ENCODE measurements at places on chromosomes 3 and 15. TPM values are rescaled to one million over a fixed set of nuclear protein-coding genes. Genes with fewer than 3 reads are reported as not detected.

DNA sequence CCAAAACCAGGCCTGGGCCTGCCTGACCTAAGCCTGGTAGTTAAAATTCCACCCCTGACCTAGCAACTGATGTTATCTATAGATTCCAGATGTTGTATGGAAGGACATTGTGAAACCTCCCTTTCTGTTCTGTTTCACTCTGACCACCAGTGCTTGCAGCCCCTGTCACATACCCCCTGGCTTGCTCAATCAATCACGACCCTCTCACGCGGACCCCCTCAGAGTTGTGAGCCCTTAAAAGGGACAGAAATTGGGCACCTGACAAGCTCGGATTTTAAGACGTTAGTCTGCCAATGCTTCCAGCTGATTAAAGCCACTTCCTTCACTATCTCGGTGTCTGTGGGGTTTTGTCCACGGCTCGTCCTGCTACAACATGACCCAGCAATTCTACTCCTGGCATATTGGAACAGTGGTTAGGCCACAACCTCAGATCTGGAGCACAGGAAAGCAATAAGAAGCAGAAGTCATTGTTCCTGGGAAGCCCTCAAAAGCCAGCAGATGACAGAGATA lies 36.7 kb upstream of the LHFPL4 start:
- H3K4me1 ChIP-seq = no peaks in the 10 kb centered on the region
- H3K27ac ChIP-seq = no peak overlapping the region
- H3K4me3 ChIP-seq = no peak overlapping the region
- DNase-seq = no peak
- H3K36me3 ChIP-seq = no peaks in the 10 kb centered on the region

The IL5RA gene
- total RNA-seq = not detected

The TUSC7 gene
- not detected for total RNA-seq

- H3K27ac ChIP-seq = no peak overlapping the region
- no peak overlapping the region for H3K4me3 ChIP-seq
- no peaks in the 10 kb centered on the region for H3K36me3 ChIP-seq
- no peak for DNase-seq
- no peaks in the 10 kb centered on the region for H3K4me1 ChIP-seq
These were observed 15.0 kb downstream of the PRR23E start for GRCh38 chr3:127207727-127208482.

DNA sequence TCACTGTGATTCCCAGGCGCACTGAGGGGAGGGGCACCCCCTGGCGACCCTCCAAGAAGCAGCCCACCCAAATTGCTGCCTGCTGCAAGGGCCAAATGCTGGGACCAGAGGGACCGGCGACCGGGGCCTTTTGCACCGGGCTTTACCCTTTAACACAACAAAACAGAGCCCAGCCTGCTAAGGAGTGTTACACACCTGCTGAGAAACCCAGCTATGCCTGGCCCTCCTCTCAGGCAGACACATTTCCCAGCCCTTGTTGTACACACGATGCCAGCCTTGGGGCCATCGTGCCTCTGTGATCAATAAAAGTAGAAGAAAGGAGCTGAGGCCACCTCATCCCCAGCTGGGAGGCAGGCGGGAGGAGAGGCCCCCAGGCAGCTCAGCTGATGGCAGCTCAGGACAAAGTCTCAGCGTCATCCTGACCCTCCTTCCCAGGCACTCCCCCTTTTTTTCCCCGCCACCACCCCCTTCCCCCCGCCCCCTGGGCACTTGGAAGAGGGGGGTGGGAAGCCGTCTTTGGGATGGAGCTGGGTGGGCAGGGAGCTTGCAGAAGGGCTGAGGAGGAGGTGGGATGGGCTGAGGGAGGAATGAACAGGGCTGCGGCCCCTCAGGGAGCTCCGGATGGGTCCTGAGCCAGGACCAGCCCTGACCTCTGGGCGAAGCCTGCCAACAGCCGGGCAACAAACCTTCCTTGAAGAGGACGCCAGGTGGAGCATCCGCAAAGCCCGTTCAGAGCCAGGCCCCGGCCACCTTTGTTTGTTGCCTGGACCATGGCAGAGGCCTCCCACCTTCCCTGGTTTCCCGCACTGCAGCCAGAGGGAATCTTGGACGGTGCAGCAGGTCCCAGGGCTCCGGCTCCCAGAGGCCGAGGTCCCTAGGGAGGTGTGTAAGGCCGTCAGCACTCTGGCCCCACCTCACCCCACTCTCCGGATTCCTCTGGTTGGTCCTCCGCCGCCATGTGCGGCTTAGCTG lies 45.9 kb upstream of the SEC61A1 start:
- no peaks in the 10 kb centered on the region for H3K36me3 ChIP-seq
- H3K4me3 ChIP-seq = no peak overlapping the region
- H3K27ac ChIP-seq = no peak overlapping the region
- H3K27me3 ChIP-seq = peaks cover 20% of the 10 kb centered on the region

GRCh38 chr3:25500706-25501210 lies 72.7 kb downstream of the RARB start:
- H3K4me1 ChIP-seq = no peaks in the 10 kb centered on the region
- H3K27ac ChIP-seq = no peak overlapping the region
- no peak for DNase-seq

The SLC25A20 gene
- 9.2 TPM for total RNA-seq

The RARB gene
- not detected for total RNA-seq

DNA sequence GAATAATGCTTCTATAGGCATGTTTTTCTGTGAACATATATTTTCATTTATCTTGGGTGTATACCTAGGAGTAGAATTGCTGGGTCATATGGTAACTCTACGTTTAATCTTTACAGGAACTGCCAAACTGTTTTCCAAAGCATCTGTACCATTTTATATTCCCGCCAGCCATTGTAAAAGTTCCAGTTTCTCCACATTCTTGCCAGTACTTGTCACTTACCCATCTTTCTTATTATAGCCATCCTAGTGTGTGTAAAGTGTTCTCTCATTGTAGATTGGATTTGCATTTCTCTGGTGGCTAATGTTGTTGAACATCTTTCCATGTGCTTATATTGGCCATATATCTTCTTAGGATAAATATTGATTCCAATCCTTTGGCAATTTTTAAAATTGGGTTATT lies 31.2 kb upstream of the CFAP20DC start:
- no peaks in the 10 kb centered on the region for H3K36me3 ChIP-seq
- no peak for DNase-seq
- no peak overlapping the region for H3K27ac ChIP-seq
- peaks cover 6% of the 10 kb centered on the region for H3K4me1 ChIP-seq
- no peak overlapping the region for H3K4me3 ChIP-seq

The PIGBOS1 gene
- 13.9 TPM for total RNA-seq

The STAB1 gene
- not detected for total RNA-seq

- no peak overlapping the region for H3K4me3 ChIP-seq
- H3K27me3 ChIP-seq = peaks cover 11% of the 10 kb centered on the region
- H3K27ac ChIP-seq = no peak overlapping the region
These were observed 27.3 kb upstream of the DMXL2 start for GRCh38 chr15:51649659-51650521.

DNA sequence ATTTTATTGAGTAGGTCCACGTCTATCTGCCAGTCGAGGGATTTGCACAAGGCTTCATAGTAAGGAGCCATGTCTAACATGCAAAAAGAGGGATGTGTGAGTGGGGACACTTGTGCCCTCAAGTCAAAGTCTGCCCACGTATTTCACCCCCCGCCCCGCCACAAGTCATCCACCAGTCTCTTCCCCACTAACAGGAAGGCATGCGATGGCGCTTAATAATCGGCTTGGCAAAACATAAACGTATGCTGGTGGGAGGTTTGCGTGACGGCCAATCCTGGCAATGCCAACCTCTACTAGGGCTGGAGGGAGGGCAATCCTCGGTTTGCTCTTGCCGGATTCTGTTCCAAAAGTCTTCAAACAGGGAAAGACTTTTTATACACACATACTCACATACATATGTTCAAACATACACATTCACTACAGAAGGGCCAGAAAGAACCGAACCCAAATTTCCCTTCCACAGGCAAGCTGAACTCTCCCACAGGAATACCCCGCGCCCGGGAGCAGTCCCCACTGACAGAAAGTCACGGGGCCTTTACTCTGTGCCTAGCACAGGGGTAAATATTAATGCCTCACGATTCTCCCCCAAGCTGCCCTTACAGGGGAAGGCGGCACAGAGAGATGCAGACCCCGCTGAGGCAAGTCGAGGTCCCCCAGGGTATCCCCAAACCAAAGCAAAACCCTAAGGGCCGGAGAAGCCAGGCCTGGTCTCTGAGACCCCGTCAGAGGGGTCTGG lies 675 bp downstream of the PSMD6 start:
- H3K27me3 ChIP-seq = peaks cover 6% of the 10 kb centered on the region
- peak; percentile 25 for DNase-seq

DNA sequence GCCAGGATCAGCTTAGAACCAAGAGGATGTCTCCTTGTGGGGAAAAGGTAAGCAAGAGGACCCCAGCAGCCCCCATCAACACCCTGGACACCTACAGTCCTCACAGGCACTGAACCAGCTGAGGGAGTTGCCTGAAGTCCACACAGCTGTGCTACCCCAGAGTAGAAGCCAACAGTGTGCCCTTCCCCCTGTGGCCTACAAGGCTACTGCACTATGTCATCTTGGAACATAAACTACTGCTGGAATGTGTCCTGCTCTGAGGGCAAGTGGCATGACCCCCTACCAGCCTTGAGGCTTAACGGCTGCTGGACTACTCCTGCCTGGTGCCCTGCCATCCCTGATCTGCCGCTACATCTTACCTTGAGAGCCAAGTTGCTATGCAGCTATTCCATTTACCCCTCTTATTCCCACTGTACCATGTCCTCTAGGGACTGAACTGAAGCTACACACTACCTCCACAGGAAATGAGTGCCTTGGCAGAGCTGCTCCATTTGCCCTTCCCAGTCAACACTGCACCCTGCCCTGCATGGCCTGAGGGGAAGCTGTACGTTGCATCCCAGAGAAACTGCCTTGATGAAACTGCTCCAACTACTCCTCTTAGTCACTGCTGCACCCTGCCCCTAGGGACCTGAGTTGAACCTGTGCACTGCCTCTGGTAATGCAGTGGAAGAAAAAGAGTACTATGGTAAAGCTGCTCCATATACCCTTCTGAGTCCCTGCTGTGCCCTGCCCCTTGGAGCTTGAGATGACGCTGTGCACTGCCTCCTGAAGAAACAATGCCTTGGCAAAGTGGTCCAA lies 40.2 kb upstream of the ATP13A5 start:
- no peak overlapping the region for H3K4me3 ChIP-seq
- peaks cover 14% of the 10 kb centered on the region for H3K27me3 ChIP-seq
- peak; percentile 29 for DNase-seq
- no peaks in the 10 kb centered on the region for H3K4me1 ChIP-seq

- H3K4me3 ChIP-seq = no peak overlapping the region
- no peak for DNase-seq
These were observed 156.8 kb upstream of the UBE2E1 start for GRCh38 chr3:23648996-23649395.

DNA sequence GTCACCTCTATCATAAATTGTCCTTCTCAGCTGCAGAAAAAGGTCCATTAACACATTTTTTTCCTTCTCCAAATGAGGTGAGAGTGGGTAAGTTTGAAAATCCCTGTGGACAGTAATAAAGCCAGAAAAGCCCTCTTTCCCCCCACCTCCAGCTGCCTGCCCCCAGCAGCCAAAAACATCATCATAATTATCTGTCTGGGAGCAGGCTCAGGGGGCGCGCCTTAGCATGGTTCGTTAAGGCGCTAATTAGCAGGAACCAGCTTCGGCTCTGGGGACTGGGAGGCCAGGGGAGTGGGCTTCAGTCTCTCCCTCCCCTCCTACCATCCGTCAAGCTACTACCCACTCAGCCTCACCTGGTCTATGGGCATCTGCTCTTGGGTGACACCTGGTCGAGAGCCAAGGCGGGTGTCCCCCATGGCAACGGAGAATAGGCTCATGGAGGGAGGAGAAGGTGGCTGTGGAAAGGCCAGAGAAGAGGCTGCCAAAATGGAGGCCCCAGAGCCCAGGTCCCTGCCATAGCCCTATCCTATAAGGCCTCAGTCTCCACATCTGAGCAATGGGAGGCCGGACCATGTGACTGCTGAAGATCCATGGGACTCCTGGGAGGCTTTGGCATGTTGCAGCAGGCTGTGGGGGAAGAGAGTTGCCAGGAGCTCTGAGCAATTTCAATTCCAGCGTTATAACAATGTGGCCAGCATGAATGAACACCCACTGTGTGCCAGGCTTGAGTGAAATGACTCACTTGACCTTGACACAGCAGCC lies 140.1 kb upstream of the LINGO1 start:
- H3K27ac ChIP-seq = no peak overlapping the region
- no peaks in the 10 kb centered on the region for H3K4me1 ChIP-seq
- H3K4me3 ChIP-seq = no peak overlapping the region
- peaks cover 24% of the 10 kb centered on the region for H3K27me3 ChIP-seq

The GOLGA6L7 gene
- not detected for total RNA-seq

- DNase-seq = no peak
- no peaks in the 10 kb centered on the region for H3K4me1 ChIP-seq
- no peaks in the 10 kb centered on the region for H3K36me3 ChIP-seq
- no peak overlapping the region for H3K27ac ChIP-seq
- H3K27me3 ChIP-seq = no peaks in the 10 kb centered on the region
- no peak overlapping the region for H3K4me3 ChIP-seq
These were observed 15.5 kb upstream of the ATP1B3 start for GRCh38 chr3:141860766-141861513.

- no peaks in the 10 kb centered on the region for H3K36me3 ChIP-seq
- no peaks in the 10 kb centered on the region for H3K27me3 ChIP-seq
- H3K27ac ChIP-seq = no peak overlapping the region
- no peak for DNase-seq
These were observed 291.6 kb upstream of the CFAP20DC start for GRCh38 chr3:59341459-59341858.

The GOLGA6A gene
- total RNA-seq = not detected

The GRM2 gene
- total RNA-seq = 0.44 TPM

DNA sequence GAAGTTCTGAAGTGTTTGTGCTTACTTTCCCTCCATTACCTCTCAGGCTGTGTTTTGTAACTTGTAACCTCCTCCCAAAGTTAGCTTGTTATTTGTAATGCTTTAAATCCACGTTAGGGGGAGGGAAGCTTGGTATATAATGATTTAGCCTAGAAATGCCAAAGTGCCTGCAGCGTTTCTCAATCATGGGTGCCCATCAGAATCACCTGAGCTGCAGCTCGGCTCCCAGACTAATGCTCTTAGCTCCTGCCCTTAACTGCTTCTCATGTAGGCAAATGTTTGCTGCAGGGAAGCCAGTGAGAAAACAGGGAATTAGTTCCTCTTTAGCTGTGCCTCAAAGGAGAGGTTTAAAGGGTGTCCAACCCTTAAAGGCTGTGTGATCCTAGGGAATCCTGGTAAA lies 219.2 kb upstream of the NAALADL2 start:
- no peaks in the 10 kb centered on the region for H3K36me3 ChIP-seq
- H3K4me3 ChIP-seq = no peak overlapping the region
- no peak overlapping the region for H3K27ac ChIP-seq

The CCDC54 gene
- not detected for total RNA-seq

DNA sequence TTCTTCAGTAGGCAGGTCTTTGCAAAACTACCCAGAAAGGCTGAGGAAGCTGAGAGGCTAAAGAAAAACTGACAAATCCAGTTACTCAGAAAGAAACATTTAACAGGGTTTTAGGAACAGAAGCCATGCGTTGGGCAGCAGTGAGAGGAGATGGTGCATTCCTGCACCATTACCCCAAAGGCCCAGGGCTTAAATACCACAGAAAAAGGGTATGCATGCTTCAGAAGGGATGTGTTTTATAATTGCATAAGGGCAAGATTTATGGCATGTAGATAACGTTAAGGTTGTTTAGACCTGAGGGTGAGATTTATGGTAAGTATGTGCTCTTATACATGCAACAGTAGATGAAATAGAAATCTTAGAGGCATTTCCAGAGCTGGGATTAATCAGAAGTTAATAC lies 10.0 kb downstream of the C3orf52 start:
- H3K27ac ChIP-seq = peak overlapping the region; percentile 88
- no peak for DNase-seq
